ENCODE measurements at places on chromosomes 1 and 21.

DNA sequence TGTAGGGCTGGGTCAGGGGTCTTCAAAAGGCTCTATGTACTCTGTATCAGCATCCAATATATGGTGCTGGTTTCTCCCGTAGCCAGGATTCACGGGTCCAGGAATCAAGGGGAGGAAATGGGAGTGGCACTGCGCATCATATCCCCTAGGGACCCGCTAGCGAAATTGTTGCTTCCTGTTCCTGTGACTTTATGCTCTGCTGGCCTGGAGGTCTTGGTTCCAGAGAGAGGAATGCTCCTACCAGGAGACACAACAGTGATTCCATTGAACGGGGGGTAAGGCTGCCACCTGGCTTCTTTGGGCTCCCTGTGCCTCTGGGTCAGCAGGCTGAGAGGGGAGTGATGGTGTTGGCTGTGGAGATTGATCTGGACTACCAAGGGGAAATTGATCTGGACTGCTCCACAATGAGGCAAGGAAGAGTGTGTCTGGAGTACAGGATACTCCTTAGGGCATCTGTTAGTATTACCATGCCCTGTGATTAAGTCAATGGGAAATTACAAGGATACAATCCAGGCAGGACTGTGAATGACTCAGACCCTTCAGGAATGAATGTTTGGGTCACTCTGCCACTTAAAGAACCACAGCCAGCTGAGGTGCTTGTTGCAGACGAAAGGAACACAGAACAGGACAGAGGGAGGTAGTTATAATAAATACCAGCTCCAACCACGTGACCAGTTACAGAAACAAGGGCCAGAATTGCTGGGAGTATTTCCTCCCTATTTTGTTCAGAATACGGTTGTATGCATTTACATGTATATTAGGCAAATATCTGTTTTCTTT is 10.2 kb downstream of the SPSB1 start:
- DNase-seq, result no peak

- DNase-seq, result no peak
Observed at GRCh38 chr1:68271596-68271995, 39.3 kb upstream of the WLS start.

DNA sequence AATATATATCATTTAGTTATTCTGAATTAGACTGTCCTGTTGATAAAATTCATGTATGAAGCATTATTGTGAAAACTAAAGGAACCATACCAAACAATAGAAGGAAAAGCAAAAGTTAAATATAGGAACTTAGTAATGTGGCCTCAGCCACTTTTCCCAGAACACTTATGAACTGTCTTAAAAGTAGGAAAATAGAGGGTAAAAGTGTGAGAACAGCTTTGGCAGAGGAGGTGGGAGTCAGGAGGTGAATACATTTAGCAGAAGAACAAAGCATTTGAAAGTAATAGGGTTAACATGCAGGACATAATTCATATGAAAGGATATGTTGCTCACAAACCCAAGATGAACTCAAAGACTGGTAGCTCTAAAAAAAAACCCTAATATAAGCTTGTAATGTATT is 121.9 kb downstream of the KCNT2 start:
- no peak for DNase-seq

GRCh38 chr21:25939396-25939761 is 204.6 kb downstream of the GABPA start:
- DNase-seq, result no peak

GRCh38 chr1:89190017-89190416 is 8.7 kb downstream of the GBP4 start:
- DNase-seq, result no peak
